ENCODE measurements at places on chromosomes 4 and X.

GRCh38 chr4:14022456-14022855, 394.9 kb upstream of the BOD1L1 start:
- no peak for DNase-seq

DNA sequence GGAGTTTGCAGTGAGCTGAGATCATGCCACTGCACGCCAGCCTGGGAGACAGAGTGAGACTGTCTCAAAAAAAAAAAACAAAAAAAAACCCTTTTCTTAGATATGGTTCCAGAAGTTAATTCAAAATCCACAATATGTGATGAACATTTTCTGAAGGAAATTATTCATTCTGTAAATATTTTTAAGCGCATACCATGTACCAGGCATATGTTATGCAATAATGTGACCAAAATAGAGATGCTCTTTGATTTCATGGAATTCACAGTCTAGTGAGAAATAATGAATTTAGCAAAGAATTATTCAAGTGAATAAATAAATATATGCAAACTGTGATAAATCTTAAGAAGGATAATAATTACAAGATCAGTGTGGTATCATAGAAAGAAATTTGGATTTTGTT, 174.7 kb downstream of the GC start:
- DNase-seq, result no peak

GRCh38 chr4:52126966-52127365, 75.9 kb downstream of the SPATA18 start:
- DNase-seq, result no peak

DNA sequence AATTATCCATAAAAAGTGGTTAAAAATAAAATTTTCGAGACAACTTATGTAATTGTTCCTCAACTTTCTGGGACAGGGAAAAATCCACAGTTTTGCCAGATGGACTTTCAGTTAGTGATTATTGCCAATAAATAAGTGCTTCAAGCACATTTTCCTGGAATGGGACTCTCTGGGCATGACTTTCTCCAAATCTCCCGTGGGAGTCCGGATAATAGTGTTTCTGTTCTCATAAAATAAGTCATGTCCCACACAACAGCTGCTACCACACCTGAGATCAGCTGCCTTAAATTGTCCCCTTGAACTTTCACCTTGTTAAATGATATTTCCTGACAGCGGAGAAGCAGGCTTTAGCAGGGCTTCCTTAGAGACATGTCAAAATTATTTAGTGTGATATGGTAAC, 133.4 kb upstream of the NAP1L5 start:
- DNase-seq, result no peak

DNA sequence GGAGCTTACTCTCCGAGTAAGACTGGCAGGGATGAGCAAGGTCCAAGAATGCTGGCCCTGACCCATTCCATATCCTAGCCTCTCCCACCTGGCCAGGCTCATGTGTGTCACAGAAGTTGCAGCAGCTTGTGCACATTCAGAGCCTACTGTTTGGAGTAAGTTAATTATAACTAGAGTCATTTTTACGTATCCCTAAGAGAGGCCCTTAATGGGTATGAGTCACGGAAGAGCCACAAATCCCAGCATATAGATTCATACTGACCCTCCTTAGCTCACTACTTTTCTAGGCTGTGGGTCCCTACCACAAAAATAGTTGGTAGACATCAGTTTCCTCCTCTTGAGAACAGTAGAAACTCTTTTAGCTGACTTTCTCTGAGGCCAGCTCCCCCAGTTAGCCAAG, 118.3 kb upstream of the FRG1 start:
- DNase-seq, result no peak

GRCh38 chrX:30577362-30577991, at the start of gene TASL:
Gene TASL (minus strand): TSS chrX:30577766. CDS start chrX:30560355, 17,411 bp downstream.
- no peak for DNase-seq

All from NK-92 treated with Interleukin-12 subunit alpha and Interleukin-12 subunit beta, amount 100 ng/mL, for 24 hours (cell line).